ENCODE measurements at places on chromosomes 3 and 15.

DNA sequence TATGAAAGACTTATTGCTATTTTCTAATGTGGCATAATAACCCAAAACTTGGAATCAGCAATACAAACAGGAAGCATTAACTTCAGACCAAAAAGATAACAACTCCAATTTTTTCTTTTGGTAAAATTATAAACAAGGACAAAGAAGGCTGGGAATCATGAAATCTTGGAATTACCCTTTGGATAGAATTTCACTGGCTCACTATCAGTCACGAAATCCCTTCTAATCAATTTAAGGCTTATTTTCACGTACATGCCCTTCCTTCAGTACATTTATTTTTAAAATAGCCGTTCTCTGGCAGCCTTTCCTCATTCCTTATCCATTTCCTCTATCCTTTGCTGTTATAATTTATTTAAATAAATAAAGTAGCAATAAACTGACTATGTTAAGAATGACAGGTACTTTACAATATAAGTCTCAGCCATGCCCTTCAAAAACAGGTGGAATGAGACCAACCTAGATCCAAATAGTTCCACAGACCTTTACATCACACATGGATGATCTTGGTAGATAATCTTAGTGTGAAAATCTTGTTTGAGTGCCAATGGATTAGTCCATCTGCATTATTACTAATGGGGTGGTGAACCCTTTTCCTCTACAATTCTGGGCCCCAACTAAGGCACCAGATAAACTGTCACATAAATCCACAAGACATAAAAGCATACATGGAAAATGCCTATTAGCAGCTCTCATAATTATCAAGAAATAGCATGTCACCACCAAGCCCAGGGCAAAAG is 38.9 kb downstream of the ABI3BP start:
- no peak for DNase-seq

- DNase-seq, result no peak
Measured at GRCh38 chr3:177405191-177405672, 207.9 kb upstream of the TBL1XR1 start.

DNA sequence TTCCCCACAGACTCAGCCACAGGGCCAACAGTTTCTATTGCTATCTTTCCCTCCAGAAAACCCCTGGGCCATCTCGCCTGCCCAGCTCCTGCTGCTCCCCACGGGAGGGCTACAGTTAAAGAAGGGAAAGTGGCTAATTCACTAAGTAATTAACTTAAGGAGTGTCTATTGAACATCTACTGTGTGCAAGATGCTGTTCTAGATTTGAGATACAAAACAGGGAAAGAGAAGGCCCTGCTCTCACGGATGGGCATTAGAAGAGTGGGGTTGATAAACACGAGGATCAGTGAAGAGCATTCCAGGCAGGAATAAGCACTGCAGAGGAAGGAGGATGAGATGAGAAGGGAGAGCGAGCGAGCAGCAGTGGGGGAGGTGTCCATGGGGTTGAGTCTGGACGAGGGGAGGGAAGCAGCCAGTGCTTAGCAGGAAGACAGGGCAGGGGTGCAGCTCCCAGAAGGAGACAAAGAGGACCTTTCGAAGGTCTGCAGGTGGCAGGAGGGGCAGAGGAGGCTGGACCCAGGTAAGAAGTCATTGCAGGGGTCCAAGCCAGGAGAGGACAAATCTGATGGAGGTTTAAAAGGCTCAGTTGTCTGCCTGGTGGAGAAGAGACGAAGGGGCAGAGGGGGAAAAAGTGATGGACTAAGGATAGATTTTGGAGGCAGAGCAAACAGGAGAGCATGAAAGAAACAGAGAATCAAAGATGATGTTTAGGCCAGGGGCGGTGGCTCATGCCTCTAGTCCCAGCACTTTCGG is 64.7 kb downstream of the KLF15 start:
- DNase-seq, result no peak

- DNase-seq, result no peak
Measured at GRCh38 chr3:107366766-107367165, 10.5 kb upstream of the CCDC54 start.

DNA sequence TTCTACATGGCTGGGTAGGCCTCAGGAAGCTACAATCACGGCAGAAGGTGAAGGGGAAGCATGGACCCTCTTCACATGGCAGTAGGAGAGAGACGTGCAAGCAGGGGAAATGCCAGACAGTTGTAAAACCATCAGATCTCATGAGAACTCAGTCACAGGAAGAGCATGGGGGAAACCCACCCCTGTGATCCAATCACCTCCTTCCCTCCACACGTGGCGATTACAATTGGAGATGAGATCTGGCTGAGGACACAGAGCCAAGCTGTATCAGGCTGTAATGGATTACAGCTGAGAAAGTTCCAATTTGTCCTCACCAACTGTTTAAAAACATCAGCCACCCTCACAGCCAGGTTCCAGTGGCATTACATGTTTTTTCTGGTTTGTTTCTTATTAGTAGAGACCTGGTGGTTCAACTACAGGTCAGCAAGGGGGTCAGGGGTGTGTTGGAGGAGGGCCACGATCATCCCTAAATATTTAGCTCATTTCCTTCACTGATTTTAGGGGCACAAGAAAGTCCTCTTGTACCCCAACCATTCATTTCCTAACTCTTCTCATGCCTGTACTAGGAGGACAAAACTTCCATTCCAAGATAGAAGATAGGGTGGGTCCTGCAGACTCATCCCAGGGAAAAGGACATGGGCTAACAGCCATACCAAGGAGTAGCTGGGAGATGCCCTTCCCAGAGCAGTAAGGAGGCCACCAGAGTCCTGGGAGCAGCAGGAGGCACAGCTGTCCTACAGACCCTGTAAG is 54.4 kb downstream of the ANXA2 start:
- DNase-seq, result no peak

- DNase-seq, result no peak
Measured at GRCh38 chr3:13032206-13032605, 41.0 kb downstream of the IQSEC1 start.

- no peak for DNase-seq
Measured at GRCh38 chr15:96622714-96623113, 292.2 kb downstream of the NR2F2 start.

GRCh38 chr3:67719333-67719732 is 64.9 kb upstream of the SUCLG2 start:
- no peak for DNase-seq

GRCh38 chr3:39762537-39763070 is 46.8 kb upstream of the MYRIP start:
- DNase-seq, result no peak

GRCh38 chr3:124829819-124830554 is 57.2 kb downstream of the ITGB5 start:
- DNase-seq, result no peak

DNA sequence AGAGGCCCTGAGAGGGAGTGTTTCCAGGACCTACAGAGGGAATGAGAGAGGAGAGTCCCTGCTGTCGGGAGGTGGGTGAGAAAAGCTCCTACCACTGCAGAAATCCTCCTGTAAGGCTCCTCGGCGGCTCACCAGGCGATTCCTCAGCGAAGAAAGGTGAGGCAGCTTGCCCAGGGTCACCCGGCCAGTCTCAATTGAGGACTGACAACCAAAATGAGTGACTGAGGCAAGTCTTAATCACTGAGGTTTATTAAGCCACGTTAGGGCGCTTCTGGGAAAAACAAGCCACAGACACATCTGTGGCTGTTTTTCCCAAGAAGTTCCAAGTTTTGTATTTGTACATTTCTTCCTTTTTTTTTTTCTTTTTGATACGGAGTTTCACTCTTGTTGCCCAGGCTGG is 48.5 kb downstream of the ZDHHC19 start:
- DNase-seq, result no peak

- no peak for DNase-seq
Measured at GRCh38 chr15:34793901-34794300, 1.4 kb downstream of the ACTC1 start.

GRCh38 chr15:25893596-25893995 is 30.5 kb upstream of the ATP10A start:
- no peak for DNase-seq

GRCh38 chr3:198027045-198027798 is 67.2 kb downstream of the LMLN start:
- no peak for DNase-seq

DNA sequence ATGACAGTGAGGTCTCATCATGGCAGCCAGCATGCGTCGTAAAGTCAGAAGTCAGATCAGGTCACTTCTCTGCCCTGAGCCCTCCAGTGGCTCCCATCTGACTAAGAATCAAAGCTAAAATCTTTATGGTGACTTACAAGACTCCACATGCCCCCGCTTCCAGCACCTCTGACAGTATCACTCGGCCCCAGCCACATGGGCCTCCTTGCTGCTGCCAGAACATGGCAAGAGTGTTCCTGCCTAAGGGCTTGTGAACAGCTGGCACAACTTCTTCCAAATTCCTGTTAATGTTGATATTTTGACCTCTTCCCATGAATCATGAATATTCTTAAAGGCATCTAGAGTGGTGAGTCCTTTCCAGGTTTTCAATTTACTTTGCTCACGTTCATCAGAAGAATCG is 20.5 kb downstream of the POLR2M start:
- DNase-seq, result no peak

- no peak for DNase-seq
Measured at GRCh38 chr3:46873521-46873920, 4.0 kb upstream of the PTH1R start.

DNA sequence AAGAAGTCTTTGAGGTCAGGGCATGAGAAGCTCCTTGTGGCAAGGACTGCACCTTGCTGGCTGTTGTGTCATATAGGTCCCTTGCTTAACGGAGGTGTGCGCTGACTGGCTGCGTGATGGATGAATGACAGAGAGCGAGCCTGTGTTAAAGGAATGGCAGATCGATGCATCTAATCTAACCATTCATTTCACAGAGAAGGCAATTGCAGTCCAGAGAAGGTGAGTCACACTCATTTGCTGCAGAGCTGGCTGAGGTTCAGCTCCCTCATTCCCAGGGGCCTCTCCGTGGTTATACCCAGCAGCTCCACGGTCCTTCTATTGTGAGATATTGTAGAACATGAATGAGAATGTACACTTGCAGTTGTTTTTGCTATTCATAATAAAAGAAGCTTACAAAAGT is 289.3 kb downstream of the EPHB1 start:
- DNase-seq, result no peak

GRCh38 chr3:182760576-182761164 is 32.6 kb upstream of the ATP11B start:
- no peak for DNase-seq

GRCh38 chr3:98555025-98555379 is 23.2 kb downstream of the GPR15 start:
- DNase-seq, result no peak

DNA sequence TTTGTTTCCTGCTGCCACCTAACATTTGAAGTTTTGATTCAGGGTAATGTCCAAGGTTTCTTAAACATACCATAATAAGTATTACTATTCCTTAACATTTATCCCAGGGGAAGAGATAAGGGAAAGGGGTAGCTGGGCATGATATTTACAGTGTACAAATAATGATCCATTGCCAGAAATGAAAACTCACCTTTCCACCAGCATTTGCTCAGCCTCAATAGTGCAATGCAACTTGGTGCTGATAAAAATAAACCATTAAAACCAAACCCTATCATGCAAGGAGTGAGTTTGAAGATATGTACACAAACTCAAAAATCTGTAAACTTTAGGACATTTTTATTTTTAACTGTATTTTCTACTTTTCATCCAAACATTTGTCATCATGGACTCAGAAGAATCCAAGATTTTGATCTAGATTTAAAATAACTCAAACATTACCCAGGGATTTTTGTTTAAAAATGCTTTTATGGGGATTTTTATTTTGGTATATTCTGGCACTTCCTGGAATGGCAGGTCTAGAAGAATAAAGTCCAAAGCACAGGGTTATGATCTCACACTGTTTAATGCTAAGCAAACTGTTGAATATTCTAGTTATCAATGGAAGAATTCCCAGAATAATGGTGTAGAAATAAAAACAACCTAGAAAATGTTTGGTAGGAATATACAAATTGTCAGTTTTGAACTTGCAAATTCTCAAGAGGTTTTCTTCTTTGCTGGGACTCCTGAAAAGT is 32.5 kb upstream of the SLC2A2 start:
- DNase-seq, result no peak

DNA sequence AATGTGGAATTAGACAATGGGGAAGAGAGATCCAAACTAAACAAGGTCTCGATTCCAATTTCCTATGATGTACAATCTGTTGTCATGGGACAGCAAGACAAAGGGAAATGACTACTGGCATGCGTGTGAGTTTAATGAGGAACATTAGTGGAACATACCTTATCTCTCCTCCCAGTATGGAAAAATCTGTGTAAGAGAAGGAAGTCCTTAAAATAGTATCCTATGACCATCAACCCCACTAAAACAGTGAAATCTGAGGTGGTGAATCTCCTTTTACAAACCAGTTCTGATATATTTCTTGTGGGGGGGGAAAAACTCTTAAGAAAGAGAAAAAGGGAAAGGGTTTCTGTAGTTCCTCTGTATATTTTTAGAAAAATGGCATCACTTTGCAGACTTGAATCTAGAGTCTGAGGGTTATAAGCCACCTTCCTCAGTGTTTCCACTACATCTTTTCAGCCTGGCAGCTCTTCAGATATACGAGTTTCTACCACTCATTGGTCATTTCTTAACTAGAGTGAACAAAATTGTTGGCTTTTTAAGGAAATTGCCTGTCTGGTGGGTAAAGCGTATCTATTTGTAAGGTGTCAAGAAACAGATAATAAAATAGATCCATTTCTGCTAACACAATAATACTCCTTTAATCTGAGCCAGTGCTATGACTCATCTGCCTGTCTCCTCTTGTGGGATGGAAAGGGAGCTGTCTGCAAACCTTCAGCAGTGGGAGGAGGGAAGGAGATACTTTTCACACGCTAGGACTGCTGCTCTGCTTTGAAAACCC is 3.0 kb upstream of the TNFAIP8L3 start:
- DNase-seq, result no peak

DNA sequence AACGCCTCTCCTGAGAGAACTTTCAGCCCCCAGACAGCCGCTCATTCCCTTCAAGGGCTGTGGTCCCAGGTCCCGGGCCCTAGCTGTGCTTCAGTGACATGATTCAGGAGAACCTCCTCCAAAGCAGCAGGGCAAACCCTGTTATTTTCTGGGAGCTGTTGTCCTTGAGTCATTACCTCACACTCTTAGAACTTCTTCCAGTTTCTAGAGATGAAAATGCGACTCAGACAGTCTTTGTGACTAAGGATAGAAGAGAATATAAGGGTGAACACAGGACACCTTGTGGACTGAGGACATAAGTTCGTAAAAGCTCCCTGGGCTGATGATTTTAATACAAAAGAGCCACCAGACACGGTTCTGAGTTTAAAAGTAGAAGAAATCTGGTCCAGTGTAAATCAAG is 203.8 kb downstream of the RORA start:
- no peak for DNase-seq

DNA sequence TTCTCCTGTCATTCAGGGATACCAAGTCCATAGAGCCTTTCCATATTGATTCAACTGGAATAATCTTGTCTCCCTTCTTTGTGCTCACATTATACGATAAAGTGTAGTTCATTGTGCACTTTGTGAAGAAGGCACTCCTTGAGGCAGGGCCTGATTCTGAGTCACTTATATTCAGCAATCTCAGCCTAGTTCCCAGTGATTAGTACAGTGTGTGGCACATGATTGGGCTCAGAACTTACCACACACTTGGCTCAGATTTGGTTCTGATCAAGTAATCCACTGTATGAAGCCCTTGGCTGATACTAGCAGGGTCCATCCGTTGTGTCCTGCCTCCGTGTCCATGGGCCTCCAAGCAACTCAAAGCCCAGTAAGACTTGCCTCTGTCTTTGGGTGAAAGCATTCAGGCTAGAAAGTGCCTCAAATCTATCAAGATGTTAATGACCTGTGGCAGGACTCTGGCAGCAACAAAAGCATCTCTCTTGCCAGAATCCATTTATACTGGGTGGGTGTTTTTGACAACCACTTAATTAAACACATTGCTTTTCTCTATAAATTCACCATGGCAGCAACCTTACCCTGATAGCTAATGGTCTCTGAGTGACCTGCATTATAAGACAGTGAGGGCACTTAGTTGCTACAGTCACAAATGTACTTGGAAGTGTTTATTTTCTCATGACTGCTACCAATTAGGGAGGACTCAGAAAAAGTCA is 51.3 kb downstream of the TPRG1 start:
- DNase-seq, result no peak

All from activated naive CD4-positive, alpha-beta T cell (primary cell).